ENCODE measurements at places on chromosomes 6 and 20. TPM values are rescaled to one million over a fixed set of nuclear protein-coding genes. Genes with fewer than 3 reads are reported as not detected.

- DNase-seq, result no peak
These were observed 40.1 kb upstream of the SLC23A2 start for GRCh38 chr20:5041433-5041832.

DNA sequence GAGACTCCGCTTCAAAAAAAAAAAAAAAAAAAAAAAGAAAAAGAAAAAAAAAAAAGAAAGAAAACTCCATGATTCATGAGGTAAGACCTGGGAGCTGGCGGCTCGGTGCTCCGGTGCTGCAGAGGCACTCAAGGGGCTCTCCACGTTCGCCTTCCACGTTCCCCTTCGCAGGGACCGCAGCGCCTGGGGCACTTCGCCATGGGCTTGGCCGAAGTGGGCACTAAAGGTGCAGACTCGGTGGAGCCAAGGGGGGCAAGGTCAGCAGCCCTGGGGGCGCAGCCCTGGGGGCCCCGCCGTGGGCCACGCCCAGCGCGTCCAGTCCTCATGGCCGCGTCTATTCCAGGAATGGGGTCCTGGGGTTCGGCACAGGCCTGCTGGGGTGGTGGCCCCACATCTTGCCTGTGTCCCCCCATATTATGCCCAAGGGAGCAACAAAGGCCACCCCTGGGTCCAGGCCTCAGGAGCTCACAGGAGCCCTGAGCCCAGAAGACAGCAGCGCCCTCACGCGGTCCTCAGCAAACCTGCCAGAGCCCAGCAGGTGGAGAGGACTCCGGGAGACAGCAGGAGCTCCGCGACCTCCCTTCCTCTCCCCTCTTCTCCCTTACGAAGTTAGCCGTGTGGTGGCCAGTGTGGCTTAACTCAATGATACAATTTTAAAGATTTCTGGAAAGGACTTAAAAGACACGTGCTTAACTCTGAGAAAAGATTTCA is 21.9 kb downstream of the ZBTB46 start:
- DNase-seq, result no peak

- DNase-seq, result no peak
These were observed 1.5 kb downstream of the VARS2 start for GRCh38 chr6:30915591-30915946.

DNA sequence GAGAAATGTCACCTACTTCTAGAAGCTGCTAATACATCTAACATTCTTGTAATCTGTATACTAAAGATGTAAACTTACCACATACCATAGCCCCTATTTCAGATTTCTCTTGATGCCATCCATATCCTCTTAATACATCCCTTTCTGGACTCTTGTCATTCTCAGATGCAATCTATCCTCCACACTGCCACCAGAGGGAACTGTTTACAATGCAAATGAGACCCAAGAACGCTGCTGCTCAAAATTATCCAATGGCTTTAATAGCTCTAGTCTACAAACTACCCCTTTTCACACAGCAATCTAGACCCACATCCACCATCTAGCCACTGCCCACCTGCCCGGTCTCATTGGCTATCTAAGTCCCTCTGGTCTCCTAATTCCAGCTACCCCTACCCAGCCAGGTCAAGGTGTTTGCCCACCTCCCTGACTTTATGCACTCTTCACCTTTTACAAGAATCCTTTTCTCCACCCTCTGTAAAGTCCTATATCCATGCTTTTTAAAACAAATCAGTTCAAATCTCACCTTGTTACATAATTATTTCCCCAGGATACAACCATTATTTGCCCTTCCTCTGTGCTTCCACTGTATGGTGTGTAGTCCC is 14.8 kb downstream of the FAXC start:
- DNase-seq, result no peak

- DNase-seq, result no peak
These were observed 33.7 kb downstream of the GJA10 start for GRCh38 chr6:89927791-89928550.

DNA sequence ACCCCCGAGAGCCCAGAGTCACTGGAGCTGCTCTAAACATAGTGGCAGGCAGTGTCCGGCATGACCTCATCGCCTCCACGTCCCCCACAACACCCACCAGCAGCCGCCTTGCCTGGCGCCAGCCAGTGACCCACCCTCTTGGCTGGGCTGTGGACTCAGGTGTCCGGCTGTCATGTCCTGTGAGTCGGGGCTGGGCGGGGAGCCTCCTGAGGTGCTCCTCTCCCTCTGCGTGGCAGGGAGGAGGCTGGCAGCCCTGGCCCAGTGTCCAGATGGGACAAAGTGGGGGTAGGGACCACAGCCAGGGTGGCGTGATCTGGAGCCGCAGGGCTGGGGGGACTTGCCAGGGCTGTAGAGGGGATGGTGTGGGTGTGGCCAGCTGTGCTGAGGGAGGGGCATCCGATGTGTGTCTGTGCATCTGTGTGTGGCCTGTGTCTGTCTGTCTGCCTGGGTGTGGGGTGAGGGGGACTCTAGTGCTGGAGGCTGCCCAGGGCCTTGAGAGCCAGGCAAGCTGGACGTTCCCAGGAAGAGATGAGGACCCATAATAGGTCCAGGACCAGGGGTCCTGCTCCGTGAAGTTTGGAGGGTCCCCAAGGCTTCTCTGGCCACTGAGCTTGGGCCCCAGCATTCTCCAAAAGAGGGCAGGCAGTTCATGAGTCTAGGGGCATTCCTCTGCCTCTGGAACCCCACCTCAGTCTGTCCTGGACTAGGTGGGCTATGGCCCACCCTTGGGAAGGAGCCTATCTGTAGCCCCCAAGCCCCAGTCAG is 2.3 kb upstream of the SOX18 start:
- DNase-seq, result no peak

GRCh38 chr20:49867453-49868215 is 47.7 kb downstream of the SPATA2 start:
- no peak for DNase-seq

- no peak for DNase-seq
These were observed 825 bp upstream of the FAM135A start for GRCh38 chr6:70412252-70413113.

GRCh38 chr6:12163149-12163548 is 127.0 kb upstream of the EDN1 start:
- DNase-seq, result no peak

DNA sequence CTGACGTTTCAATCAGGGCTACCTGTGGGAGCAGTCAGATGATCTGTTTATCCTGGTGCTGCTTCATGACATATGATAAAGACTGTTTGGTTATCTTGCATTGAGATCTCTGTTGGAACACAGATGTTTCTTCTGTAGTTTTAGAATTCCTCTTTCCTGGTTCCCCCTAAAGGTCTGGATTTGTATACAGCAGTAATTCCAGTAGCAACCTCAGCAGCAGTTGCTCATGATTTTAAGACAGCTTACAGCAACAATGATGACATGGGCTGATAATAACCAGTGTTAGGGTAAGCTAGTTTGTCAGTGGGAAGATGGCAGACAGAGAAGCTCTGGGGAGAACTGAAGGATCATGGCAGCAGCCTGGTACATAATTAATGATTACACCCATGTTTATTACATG is 439.4 kb downstream of the PHF3 start:
- no peak for DNase-seq

- DNase-seq, result no peak
These were observed at the start of gene NRN1 for GRCh38 chr6:6006428-6007365. TSS of gene NRN1 (minus strand) at chr6:6006925. CDS start at chr6:6006749, 176 bp downstream.

- no peak for DNase-seq
These were observed 6.2 kb upstream of the GHRH start for GRCh38 chr20:37267667-37268313.

GRCh38 chr6:135002229-135002844 is 52.3 kb downstream of the HBS1L start:
- peak; percentile 1 for DNase-seq

GRCh38 chr6:161618831-161619454 is 345.1 kb upstream of the AGPAT4 start:
- DNase-seq, result no peak

DNA sequence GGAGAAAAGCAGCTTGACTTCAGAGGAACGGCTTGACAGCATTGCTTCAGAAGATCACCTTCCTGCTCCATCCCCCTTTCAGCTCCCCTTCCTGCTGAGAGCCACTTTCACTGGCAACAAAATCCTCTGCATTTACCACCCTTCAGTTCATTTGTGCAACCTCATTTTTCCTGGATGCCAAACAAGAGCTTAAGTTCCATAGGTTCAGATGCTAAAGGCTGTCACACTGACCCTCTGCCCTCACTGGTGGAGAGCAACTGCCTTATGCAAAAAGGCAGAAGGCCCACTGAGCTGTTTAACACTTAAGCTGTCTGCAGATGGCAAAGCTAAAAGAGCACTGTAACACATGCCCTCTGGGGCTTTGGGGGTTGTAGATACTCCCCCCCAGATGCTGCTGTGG is 131.2 kb upstream of the SPACA1 start:
- DNase-seq, result no peak

DNA sequence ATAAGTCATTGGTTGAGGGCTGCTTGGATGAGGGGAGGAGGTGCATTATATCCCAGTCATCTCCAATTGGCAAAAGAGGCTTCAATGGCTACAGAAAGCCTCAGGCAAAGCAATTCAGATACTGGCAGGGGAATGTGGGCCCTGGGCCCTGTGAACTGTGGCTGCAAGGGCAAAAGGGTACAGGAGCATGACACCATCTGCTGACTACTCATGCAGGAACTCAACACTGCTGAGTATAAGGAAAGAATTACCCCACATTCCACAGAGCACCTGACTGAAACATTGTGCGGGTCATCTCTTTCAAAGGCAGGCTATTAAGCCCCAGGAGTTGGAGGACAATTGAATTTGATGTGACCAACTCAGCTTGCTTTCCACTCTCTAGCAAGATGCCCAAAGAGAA is 92.1 kb upstream of the SPTLC3 start:
- DNase-seq, result no peak

DNA sequence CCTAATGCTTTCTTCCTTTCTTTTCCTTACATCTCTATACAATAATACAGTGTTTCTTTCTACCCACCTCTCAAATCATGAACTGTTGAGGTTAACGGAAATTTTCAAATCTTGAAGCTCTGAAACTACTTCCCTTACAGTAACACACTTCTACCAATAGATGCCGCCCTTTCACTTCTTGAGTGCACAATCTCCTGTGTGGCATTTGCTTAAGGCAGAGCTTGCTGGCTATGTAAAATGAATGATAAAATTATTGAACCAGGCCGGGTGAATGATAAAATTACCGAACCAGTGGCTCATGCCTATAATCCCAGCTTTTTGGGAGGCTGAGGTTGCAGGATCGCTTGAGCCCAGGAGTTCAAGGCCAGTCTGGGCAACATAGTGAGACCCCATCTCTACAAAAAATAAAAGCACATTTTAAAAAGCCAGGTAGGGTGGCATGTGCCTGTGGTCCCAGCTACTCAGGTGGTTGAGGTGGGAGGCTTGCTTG is 56.8 kb downstream of the KCNS1 start:
- peak; percentile 27 for DNase-seq

- peak; percentile 34 for DNase-seq
These were observed 412.8 kb downstream of the CDC5L start for GRCh38 chr6:44800171-44800783.

Gene HLA-B
- polyA plus RNA-seq, result 177 TPM

Gene COL11A2
- polyA plus RNA-seq, result 4.3 TPM

Gene PCK1
- 12.6 TPM for polyA plus RNA-seq

Gene CD93
- 35.4 TPM for polyA plus RNA-seq

Gene HIVEP1
- 25.8 TPM for polyA plus RNA-seq

Gene DOK5
- polyA plus RNA-seq, result 34.3 TPM

Gene DDX43
- 0.76 TPM for polyA plus RNA-seq

Gene CYP24A1
- polyA plus RNA-seq, result 4.0 TPM

Gene POM121L2
- not detected for polyA plus RNA-seq

Data from left renal pelvis (tissue), 4 donors.